Coronary artery (tissue), 2 donors: ENCODE measurements at places on chromosomes 6 and 20.

GRCh38 chr6:16766043-16766536 is 4.8 kb upstream of the ATXN1 start:
- DNase-seq = no peak

DNA sequence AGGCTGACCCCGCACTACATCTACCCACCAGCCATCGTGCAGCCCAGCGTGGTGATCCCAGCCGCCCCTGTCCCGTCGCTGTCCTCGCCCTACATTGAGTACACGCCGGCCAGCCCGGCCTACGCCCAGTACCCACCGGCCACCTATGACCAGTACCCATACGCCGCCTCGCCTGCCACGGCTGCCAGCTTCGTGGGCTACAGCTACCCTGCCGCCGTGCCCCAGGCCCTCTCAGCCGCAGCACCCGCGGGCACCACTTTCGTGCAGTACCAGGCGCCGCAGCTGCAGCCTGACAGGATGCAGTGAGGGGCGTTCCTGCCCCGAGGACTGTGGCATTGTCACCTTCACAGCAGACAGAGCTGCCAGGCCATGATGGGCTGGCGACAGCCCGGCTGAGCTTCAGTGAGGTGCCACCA is 16.4 kb downstream of the RBM38 start:
- no peak for DNase-seq

DNA sequence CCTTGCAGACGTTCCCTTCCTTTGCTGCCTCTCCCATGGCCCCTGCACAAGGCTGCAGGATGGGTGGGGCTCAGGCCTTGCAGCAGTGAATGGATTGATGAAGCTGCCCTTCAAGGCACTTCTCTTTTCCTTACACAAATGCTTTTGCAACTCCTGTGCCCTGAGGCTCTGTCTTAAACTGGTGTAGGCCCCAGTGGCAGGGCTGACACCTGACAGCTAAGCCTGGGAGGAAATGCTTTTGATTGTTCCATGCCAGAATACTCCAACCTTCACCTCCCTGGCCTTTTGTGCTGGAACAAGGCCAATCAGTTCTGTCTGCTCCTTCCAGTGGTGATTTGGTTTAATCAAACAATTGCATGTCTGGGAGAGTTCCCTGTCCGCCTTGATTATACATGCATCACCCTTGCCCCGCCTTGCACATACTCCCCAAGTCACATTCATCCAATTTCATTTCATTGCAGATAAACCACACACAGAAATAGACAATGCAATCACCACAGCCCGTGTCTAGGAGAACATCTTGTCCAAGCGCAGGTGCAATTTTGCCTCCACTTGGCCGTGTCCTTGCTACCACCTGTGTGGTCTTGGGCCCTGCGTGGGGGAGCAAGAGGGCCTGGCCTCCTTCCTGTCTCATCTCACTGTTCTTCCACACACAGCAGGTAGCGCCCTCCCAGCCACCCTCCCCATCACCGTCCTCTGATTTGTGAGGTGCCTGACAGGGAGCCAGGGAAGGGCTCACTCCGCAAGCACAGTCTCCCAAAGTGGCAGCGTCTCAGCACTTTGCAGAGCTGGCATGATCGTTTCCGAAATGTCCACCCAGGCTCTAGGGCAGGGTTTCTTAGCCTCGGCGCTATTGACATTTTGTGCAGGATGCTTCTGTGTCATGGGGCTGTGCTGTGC is 120.4 kb downstream of the CDH26 start:
- DNase-seq = peak; percentile 52

- no peak for DNase-seq
These were observed 6.0 kb downstream of the TCF21 start for GRCh38 chr6:133894795-133895358.

- DNase-seq = no peak
These were observed 10.1 kb downstream of the HFE start for GRCh38 chr6:26097268-26097875.

DNA sequence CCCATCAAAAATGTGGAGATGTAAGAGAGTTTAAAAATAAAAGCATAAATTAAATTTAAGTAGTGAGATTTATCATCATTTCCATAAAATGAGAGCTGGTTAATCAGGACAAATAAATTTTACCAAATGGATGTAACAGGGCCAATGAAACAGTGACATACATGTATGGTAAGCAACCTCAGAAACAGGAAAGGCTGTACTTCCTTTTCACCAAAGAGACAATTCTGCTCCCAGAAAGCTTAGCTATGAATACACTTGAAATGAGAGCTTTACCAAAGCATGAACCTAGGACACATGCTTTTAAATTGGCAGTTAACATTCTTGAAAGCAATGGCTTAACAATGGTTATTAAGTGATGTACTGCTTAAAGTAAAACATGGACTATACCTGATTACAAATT is 12.1 kb upstream of the UBE2J1 start:
- no peak for DNase-seq

DNA sequence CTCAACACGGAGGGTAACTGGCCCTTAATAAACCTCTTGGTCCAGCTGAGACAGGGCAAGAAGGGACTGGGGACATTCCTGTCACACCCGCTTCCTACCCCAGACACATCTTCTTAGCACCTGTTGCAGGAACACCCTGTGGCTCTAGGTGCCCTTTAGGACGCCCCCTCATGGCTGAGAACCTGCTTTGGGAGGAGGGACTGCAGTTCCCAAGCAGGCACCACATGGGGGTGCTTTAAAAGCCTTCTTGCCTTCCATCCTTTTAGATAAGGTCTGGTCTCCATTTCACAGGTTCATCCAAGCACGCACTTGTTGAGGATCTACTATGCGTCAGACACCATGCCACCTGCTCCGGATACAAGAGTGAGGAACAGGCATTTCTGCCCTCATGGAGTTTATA is 26.6 kb downstream of the NSFL1C start:
- DNase-seq = no peak
